ENCODE measurements at places on chromosomes 5 and 9.
A peak's percentile ranks its signal among the peaks of the same experiment; 100 is the strongest.

DNA sequence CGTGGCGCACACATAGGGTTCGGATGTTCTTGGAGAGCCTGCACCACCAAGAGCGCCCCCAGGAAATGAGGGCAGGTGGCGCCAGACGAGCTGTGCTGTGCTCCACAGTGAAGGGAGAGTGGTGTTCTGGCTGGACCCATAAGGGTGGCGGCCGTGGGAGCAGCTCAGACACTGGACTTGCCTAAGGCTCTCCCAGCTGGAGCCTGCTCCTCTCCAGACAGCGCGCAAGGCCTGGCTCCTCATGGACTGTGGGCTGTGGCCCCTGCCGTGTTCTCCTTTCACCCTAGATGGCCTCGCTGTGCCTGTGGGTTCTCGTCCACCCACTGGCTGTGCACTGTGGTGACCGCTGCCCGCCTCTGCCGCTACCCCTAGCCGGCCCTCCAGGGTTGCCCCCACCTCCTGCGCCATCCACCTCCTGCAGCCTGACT lies 92.9 kb downstream of the EHMT1 start:
- no peak for DNase-seq

GRCh38 chr5:176413709-176414191 lies 2.6 kb downstream of the CLTB start:
- no peak for DNase-seq

GRCh38 chr5:45507178-45507577 lies 189.0 kb downstream of the HCN1 start:
- DNase-seq, result peak; percentile 97

DNA sequence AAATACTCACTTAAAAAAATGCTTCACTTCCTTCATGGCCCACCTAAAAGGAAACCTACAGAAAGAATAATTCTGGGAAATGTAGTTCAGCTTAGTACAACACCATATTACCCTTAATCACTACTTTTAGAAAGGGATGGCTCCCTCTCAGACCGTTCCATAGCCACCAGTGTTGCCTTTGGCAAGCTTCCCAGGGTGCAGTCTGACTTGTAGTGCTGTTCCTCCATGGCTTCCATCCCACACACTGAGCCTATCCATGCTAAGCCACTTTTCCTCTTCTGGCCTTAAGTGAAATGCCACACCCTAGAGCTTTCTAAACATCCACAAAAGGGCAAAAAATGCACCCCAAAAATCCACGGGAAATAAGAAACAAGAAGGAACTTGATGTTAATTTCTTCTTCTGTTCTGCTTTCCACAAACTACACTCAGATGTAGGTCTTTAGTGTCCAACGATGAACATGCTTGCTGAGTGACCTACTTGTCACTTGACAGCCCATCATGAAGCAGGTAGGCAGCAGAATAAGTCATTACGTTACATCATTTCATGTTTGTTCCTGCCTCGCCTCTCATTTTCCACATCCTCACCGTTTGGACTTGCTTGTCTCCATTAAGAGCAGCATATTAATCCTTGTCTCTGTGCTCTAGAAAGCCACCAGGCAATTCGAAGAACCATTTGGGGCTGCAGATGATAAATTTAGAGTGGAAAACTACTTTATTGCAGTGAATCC lies 391.1 kb upstream of the GRAMD2B start:
- no peak for DNase-seq

DNA sequence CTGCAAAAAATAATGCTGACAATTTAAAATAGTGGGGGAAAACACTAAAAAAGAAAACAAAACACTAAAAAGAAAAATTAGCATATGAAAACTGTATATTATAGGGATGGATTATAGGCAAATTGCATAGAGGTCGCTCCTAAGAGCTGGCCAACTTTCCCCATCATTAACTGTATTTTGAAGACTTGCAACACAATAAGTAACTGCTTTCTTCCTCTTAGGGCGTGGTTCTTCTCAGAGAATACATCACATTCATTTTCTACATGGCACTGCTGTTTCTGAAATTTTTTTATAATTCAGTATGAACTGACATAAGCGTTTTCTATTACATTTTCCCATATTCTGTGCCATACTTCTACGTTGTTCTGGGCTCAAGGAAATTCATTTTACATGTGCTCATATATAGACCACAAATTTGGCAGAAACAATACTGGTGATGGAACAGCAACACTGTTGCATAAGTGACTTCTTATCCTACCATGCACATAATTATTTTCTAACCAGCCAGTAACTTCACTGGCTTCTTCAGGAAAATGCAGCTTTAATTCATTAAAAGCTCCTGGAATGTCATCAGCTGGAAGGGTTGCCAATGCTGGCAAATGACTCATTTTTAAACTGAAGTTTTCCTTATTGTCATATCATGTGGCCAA lies 171.2 kb upstream of the DMAC1 start:
- no peak for DNase-seq

DNA sequence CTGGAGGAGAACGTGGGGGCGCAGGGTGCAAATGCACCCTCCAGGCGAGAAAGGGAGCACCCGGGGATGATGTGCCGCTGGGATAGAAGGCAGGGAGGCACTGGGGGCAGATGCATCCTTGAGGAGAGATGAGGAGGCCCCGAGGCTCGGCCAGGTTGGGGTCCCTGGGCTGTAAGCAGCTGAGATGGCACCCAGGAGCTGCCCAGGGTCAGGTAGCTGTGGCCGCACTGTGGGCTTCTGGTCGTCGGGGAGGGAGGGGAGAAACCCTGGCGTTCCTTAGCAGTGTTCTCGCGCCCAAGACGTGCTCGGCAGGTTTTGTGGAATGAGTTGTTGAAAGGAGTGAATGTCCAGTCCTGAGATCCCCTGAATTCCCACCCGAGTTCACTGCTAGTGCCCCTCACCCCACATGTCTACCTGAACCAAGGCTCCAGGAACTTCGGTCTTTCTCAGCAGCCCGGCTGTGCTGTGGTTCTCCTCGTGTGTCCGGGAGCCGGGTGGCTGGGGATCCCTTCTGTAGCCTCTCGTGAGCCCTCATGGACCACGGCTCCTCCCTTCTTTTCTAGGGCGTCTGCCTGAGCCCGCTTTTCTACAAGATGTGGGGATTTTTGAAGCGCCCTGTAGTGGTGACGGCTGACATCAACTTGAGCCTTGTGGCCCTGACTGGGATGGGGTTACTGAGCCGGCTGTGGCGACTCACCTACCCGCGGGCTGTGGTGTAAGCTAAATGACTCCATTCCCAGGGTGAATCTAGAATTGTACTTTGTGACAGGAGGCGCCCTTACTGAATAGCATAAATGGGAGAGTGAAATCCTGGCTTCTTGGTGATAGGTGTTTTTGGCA lies 1.1 kb downstream of the POMT1 start:
- no peak for DNase-seq

DNA sequence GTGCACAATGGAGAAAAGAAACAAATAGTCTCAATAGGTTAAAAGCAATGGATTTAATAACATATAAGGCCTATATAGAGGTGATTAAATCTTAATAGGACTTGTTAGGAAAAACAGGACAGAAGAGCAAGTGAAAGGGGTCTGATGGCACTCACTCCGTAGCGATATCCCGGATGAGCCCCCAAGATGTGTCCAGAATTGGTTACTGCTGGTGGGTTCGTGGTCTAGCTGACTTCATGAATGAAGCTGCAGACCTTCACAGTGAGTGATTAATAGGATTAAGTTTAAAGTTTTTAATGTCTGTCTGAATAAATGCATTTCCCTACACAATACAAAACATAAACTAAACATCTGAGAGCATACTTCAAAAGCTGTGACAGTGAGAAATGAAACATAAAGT lies 110.4 kb upstream of the FAM174A start:
- DNase-seq, result no peak

GRCh38 chr5:36724467-36725332 lies 118.3 kb downstream of the SLC1A3 start:
- no peak for DNase-seq

DNA sequence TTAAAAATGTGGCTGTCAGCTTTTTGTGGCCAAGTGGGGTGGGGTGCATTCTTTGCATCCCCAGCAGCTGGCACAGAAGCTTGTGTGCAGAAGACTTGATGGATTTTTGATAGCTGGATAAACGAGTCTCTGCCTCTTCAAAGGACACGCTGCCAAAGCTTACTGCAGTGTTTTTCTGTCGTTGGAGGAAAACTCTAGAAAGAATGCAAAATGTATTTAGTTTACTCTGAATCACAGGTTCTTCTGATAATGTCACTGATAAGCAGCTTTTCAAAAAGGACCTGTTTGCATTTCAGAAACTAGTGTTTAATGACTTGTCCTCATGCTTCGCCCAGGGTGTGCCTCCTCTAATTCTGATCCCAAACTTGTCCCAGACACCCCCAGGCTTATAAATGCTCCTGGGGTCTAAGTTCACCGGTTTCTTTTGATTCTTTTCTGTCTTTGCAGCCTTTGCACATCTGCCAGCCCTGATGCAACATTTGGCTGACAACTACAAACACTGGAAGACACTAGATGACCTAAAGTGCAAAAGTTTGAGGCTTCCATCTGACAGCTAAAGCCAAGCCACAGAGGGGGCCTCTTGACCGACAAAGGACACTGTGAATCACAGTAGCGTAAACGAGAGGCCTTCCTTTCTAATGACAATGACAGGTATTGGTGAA lies 66.0 kb downstream of the WDR41 start:
- no peak for DNase-seq

- DNase-seq, result no peak
Measured at GRCh38 chr9:93133681-93134014, 403 bp downstream of the NINJ1 start.

GRCh38 chr9:95333426-95333825 lies 15.9 kb upstream of the FANCC start:
- no peak for DNase-seq

- no peak for DNase-seq
Measured at GRCh38 chr9:121279776-121280388, 11.9 kb downstream of the GSN start.

DNA sequence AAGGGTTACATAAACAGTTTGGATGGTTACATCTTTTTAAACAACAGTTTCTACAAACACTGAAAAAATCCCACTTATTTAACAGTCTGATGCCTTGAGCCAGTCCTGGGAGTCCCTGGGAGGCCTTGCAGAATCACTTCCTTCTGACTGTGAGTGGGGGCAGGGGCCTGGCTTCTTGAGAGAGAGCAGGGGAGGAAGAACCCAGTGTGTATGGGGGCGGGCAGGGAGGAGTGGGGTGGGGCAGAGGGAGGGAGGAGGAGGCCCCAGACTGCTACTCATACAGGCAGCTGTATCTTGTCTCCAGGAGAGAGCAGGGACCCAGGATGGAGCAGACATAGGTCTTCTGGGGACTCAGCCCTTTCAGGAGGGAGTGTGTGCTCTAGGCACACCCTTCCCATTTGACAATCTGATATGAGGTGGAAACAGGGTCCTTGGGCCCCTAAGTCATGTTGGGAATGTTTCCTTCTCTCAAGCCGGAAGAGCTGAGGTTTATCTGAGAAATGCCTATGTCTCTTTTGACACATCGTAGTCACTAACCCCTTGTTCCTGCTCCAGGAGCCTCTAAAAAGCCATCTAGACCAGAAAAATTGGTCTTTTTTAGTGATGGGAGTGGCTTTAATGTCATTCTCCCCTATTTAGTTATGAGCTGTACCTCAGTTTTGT lies 52.8 kb downstream of the IRF1 start:
- no peak for DNase-seq

DNA sequence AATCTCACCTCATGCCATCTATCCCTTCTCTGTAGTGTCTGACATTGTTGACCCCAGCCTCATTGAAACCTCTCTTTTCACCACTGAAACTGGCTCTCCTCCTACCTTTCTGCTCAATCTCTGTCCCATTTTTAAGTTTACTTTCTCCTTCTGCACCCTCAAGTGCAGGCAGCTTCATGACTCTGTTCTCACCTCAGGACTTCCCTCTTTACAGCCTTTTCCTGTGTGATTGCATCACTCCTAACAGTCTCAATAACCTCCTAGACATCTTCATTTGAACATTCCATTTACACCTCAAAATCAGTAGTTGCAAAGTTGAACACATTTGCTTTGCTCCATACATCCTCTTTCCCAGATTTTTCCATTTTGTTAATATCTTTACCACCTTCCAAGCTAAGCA lies 172.1 kb downstream of the RASEF start:
- DNase-seq, result no peak

- DNase-seq, result no peak
Measured at GRCh38 chr9:106110483-106110882, 416.1 kb downstream of the TMEM38B start.

DNA sequence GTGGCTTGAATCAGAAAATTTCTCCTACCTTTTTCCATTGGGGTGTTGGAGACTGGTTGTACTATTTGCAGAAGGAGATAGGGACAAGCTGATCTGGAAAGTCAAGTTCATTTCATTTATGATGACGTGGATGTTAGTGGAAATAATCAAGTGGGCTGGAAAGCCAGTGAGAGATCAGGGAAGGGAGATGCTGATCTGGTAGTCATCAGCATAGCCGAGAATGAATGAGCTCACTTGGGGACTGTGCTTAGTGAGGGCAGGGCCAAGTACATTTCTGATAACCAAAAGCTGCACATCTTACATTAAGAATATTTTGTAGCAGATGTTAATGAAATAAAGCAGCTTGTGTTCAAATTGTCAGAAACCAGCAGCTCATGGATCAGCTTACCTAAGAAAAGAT lies 12.1 kb downstream of the MAN2A1 start:
- DNase-seq, result no peak

DNA sequence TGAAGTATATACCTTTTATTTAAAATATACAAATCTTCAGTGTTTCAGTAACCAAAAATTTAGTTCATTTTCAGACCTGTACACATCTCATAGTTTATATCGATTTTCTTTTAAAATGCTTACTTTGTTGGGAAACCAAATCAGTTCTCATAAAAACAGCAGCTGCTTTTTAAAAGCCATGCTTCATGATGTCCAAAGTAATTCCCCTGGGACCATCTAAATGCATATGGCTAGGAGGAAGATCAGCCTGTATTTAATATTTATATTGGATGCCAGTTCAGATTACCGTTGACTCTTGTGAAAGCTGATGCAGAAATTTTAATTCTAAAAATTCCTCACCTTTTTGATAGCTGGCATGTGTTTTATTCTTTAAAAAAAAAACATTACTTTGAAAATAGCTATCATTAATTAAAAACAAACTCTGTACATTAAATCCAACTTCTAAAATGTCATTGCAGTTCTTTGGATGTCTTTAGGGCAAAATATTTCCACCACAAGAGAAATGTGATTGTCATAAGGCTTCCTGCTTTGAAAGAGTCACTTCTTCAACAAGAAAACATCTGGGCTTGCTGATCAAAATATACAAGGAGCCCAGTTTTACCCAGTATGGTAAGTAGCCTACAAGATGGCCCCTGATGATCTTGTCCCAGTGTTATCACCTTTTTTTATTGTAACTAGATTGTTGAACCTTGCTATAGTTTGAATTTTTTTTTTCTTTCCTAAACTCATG lies 1242.9 kb upstream of the CDH6 start:
- no peak for DNase-seq

- DNase-seq, result no peak
Measured at GRCh38 chr9:2271426-2271825, 256.3 kb downstream of the SMARCA2 start.

DNA sequence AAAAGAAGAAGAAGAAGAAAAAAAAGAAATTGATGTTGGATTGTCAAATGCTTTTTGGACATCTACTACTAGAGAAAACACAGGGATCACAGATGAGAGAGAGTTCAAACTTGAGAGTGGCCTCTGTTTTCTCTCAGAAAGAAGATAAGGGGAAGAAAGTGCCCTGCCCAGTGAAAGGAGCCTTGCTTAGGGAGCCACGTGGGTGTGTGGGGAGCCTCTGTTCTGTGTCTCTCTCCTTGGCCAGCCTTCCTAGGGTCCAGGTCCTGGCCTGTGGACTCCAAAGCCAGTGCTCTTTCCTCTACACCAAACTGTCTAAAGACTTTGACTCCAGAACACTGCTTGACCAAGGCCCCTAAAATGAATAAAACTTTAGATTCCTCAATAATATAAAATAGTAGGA lies 22.0 kb upstream of the COL15A1 start:
- no peak for DNase-seq
